Endothelial cell of umbilical vein (primary cell): ENCODE measurements at places on chromosomes 4 and X. TPM values are rescaled to one million over a fixed set of nuclear protein-coding genes. Genes with fewer than 3 reads are reported as not detected.

Gene NOX1
- total RNA-seq, result not detected in 2 replicates

- DNase-seq, result no peak
- no peaks in the 10 kb centered on the region for H3K27me3 ChIP-seq
- H3K27ac ChIP-seq, result no peak overlapping the region
- no peaks in the 10 kb centered on the region for H3K36me3 ChIP-seq
Measured at GRCh38 chr4:127503111-127503510, 129.6 kb upstream of the INTU start.

- no peaks in the 10 kb centered on the region for H3K27me3 ChIP-seq
- peaks cover 8% of the 10 kb centered on the region for H3K4me1 ChIP-seq
- DNase-seq, result no peak
- no peak overlapping the region for H3K27ac ChIP-seq
Measured at GRCh38 chr4:127968586-127968985, 3.4 kb downstream of the ABHD18 start.

DNA sequence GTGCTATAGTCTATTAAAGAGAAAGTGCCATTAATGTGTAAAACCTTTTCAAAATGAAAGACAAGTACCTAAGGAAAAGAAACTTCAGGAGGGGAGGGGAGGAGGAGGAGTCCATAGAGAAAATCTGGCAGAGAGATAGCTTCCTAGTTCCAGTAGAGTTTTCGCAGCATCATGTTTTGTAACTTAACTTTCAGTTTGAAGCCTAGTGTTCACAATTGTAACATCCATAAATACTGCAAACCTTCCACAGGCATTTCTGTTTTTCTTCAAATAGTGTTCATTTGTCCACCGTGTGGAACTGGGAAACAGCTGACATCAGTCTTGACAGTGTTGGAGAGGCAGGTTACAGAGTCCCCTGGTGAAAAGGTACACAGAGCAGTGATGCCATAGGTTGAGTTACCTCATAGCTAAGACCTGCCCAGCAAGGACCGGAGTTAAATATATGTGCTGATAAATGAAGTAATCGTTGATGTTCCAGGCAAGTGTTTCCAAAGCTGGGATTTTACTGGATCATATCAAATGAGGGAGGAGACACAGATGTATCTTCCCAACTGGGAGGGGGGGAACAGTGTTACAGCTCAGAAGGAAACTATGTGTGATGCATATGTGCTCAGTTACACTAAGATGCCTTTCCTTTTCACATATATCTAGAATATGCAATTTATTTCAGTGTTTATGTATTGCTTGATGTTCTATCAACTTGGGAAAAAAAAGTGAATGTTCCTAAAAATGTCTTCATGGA lies 369.5 kb upstream of the FAM241A start:
- H3K36me3 ChIP-seq, result no peaks in the 10 kb centered on the region
- no peak overlapping the region for H3K27ac ChIP-seq
- H3K4me3 ChIP-seq, result no peak overlapping the region
- H3K27me3 ChIP-seq, result peaks cover 3% of the 10 kb centered on the region
- DNase-seq, result no peak

- H3K4me3 ChIP-seq, result no peak overlapping the region
- no peaks in the 10 kb centered on the region for H3K36me3 ChIP-seq
- H3K27me3 ChIP-seq, result no peaks in the 10 kb centered on the region
- no peaks in the 10 kb centered on the region for H3K4me1 ChIP-seq
- DNase-seq, result no peak
- H3K27ac ChIP-seq, result no peak overlapping the region
Measured at GRCh38 chr4:95429416-95429815, 119.4 kb downstream of the UNC5C start.

Gene AFF2
- 0.07 TPM in 1 of 2 replicates, not detected in the other for total RNA-seq
